ENCODE measurements at places on chromosomes 6 and 20.

DNA sequence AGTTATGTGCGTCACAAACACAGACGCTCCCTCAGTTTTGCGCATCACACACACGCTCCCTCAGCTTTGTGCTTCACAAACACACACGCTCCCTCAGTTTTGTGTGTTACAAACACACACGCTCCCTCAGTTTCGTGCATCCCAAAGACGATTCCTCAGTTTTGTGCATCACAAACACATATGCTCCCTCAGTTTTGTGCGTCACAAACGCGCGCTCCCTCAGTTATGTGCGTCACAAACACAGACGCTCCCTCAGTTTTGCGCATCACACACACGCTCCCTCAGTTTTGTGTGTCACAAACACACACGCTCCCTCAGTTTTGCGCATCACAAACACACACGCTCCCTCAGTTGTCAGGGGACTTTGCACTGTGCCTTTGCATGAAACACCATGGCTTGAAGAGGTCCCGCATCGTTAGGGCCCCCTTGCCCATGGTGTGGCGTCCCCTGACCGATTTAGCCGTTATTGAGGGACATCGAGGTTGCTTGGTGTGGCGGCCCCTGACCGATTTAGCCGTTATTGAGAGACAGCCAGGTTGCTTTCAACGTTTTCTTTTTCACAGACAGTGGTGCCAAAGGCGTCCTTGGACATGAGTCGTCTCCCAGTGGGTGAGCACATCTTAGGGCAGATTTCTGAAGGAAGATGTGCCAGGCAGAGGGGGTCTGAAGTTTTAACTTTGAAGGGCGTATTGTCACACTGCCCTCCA, 28.1 kb upstream of the MYT1 start:
- DNase-seq, result no peak

DNA sequence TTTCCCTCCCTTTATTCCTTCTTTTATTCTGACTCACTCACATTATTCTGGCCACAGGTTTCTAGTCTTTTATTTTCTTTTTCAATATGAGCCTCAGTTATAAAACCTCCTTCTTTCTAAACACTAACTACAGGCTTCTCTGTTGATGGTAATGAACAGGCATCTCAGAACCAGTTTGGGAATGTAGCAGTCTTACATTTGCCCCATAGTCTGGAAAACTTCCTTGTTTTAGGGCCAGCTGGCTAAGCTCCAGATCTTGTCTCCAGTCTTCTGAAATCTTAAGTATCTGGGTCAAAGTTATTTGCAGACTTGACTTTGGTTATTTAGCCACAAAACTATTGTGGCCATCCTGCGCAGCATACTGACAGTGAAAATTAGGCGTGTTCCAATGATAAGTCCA, 97.0 kb upstream of the MAN1A1 start:
- DNase-seq, result no peak

GRCh38 chr6:152117156-152118133, 310.0 kb downstream of the ESR1 start:
- no peak for DNase-seq

DNA sequence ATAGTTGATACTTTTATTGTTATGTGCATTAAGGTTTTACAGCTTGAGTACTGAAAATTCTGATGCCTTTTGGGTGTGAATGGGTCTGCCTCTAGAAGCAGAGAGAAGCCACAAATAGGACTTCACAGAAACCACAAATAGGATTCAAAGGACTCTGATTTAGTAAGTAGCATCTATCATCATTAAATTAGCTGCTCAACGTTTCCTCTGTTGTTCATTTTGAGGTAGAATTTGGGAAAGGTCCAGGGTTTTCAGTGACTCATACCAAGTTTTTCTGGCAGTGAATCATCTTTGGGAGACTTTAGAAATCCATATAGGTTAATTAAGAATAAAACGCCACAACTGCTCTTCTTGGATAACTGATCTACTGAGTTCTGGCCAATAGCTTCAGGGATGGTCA, 105.1 kb downstream of the PHF3 start:
- DNase-seq, result no peak

DNA sequence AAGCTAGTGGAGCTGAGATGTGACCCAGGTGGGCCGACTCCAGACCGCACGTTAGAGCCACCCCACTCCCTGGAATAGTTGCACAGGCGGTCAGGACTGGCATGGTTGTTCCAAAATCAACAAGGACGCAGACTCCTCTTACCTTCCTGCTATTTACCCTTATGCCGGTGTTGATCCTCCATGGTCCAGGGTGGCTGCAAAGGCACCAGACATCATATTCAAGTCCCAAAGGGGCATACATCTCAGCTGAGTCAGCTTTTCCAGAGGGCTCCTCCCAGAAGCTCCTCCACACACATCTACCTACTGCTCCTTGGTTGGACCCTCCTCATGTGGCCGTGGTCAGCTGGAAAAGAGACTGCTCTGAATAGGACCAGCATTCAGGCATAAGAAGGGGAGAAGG, 112.2 kb downstream of the SYCP2 start:
- no peak for DNase-seq

DNA sequence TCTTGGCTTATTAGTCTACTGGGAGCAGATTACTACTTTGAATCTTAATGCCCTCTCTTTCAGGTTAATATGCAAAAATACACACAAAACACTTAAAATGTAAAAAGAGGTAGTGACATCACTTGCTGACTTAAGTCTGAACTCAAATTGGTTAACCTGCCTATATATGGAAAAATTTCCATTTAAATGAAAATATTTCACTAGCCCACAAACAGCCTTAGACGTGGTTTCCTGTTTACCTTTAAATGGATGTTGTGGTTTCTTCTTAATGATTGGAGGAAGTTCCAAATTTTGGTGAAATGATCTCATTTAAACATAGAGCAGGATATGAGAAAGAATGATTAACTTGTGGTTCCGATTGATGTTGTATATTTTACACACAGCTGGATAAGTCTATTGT, 553.7 kb downstream of the CD109 start:
- DNase-seq, result no peak

GRCh38 chr20:3704087-3704486, 8.3 kb downstream of the SIGLEC1 start:
- no peak for DNase-seq

- no peak for DNase-seq
Observed at GRCh38 chr6:78781001-78781400, 86.3 kb upstream of the IRAK1BP1 start.

DNA sequence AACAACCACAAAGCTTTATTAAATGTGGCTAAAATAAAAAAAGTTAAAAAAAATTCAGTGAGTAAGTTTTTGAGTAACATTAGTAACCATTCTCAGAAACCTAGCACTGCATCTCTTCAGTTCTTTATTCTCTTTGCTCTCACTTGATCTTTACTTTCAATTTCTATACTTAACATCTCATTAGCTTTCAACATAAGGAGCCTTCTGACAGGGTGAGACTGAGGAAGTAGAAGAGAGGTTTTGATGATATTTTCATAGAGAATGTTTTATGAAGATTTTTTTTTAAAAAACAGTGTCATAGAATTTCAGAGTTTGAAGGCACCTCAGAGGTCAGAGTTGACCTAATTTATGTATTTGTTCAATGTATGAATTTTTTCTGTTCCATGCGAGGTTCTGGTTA, 60.8 kb downstream of the FAM83B start:
- no peak for DNase-seq

DNA sequence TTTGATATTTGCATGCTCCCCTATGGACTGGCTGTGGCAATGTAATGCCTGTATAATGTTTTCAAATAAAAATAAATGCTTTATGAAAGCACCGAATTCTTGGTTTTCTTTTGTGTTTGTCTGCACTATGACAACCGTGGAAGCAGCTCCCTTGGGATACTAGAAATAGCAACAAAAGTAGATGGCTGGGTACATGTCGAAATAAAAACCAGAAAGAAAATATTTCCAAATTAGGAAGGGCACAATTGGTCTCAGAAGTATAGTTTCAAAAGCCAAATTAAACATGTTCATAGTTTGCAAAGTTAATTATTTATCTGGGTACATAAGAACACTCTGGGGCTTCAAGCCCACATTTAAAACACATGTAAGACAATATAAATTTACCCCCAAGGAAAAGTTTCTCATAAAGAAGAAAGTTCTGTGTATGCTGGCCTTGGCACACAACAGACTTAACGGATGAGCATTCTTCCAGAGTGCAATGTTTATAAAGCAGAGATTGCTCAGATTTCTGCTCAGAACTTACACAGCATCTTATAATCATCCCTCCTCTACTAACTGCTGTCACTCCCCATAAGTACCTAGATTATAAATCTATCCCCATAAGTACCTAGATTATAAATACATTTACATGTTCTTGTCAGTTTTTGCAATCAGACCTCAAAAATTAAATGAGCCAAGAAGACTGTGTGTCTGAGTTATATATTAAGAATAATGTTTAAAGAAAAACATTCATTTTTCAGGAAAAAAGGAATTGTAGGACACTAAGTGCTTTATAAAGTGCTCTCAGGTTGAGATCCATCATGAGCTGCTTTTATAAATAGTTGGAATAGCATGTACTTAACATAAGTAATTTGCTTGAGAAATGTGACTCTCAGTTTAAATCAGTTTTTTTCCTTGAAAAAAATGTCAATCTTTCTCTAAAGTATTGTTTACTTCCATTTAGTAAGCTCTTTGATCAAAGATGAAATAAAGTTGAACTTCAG, 230.2 kb upstream of the PLN start:
- DNase-seq, result no peak

DNA sequence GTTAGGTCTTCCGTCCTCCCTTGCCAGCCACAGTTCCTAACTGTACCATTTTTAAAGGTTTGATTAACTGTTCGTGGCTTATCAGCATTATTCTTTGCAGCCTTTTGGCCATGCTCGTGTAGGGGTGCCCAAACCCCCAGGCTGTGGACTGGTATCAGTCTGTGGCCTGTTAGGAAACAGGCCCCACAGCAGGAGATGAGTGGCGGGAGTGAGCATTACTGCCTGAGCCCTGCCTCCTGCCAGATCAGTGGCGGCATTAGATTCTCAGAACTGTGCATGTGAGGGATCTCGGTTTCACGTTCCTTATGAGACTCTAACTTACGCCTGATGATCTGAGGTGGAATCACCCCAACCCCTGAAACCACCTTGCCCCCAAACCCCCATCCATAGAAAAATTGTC, 79.3 kb downstream of the TBC1D7 start:
- no peak for DNase-seq
